OCI-LY7 (cell line): ENCODE measurements at places on chromosomes 12 and 14. TPM values are rescaled to one million over a fixed set of nuclear protein-coding genes. Genes with fewer than 3 reads are reported as not detected.

GRCh38 chr12:10563002-10563401 lies 50.4 kb downstream of the MAGOHB start:
- no peak for DNase-seq

Gene CISTR
- 1.3 and 3.2 TPM in 2 replicates for total RNA-seq

DNA sequence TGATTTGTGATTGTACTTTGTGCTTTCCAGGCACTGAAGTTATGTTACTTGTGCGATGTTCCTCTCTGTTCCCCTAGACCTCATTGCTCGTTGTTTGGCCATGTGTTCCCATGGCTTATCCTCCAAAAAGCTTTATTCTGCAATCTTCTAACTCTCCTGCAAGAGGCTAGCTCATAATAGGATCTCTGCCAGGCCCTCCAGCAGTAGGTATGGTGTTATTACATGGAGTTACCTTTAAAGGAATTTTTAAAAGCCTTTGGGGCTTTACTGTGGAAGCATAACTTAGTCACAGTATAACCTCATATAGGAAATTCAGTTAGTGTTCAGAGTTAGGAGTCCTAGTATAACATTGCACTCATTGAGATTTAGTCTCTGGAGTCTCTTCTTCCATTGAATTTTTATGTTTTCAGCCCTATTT lies 292.3 kb downstream of the RAD51B start:
- DNase-seq: no peak

GRCh38 chr12:75294336-75294735 lies 35.8 kb downstream of the CAPS2 start:
- DNase-seq: no peak

DNA sequence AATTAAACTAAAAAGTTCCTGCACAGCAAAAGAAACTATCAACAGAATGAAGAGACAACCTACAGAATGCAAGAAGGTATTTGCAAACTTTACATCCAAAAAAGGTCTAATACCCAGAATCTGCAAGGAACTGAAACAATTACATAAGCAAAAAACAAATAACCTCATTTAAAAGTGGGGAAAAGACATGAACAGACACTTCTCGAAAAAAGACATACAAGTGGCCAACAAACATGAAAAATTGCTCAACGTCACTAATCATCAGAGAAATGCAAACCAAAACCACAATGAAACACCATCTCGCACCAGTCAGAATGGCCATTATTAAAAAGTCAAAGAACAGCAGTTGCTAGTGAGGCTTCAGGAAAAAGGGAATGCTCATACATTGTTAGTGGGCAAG lies 15.2 kb downstream of the PDE6H start:
- no peak for DNase-seq

GRCh38 chr12:90229407-90230170 lies 521.0 kb upstream of the ATP2B1 start:
- no peak for DNase-seq

Gene GYS2
- not detected in 2 replicates for total RNA-seq

Gene HVCN1
- 4.5 and 4.9 TPM in 2 replicates for total RNA-seq

Gene RTN1
- total RNA-seq: not detected in 2 replicates

- DNase-seq: no peak
These were observed 33.3 kb downstream of the NT5DC3 start for GRCh38 chr12:103807561-103808238.

DNA sequence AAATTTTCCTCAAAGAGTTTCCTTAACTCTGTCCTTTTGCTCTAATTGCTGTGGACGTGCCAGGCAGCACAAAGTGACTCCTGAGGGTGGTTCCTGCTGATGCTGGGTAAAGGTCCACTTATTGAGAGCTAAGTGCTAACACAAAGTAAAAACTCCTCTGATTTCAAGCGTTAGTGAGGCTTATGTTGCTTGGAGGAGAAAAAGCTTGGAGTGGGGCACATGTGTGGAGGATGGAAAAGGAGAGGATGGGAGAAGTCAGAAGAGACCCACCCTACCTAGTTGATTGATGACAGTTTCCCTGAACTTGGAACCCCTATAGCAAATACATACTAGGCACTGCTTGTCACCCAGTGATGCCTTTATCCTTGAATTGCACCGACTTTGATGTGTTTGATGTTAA lies 10.1 kb upstream of the SLC11A2 start:
- DNase-seq: no peak

DNA sequence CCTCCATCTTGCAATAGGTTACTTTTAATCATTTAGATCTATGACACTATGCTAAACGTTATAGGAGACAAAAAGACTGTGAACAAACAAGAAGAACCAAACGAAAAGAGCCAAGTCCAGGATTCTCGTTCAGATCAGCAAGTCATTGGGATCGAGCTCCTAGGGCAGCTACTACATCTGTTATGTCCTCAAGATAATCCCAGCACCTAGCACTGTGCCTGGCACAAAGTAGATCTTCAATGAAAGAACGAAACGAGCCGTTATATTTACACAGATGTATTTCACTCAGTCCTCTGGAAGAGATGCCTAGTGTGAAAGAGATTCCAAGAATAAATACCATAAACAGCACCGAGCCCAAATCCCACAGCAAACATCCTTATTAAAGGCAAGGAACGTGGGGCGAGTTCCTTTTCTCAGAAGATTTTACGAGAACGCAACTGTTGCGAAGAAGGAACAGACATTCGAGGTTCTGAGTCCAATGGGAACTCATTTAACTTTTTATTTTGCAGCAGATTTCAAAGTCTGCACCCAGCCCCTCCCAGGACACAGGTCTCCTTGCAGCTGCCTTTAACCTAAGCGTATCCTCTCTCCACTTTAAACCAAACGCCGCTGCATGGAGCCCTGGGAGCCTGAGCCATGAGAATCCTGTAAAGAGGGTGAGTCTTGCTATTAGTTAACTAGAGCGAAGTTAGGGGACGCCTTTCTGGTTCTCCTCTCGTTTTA lies 544 bp upstream of the TDP1 start:
- no peak for DNase-seq

Gene OLR1
- total RNA-seq: not detected in 2 replicates

DNA sequence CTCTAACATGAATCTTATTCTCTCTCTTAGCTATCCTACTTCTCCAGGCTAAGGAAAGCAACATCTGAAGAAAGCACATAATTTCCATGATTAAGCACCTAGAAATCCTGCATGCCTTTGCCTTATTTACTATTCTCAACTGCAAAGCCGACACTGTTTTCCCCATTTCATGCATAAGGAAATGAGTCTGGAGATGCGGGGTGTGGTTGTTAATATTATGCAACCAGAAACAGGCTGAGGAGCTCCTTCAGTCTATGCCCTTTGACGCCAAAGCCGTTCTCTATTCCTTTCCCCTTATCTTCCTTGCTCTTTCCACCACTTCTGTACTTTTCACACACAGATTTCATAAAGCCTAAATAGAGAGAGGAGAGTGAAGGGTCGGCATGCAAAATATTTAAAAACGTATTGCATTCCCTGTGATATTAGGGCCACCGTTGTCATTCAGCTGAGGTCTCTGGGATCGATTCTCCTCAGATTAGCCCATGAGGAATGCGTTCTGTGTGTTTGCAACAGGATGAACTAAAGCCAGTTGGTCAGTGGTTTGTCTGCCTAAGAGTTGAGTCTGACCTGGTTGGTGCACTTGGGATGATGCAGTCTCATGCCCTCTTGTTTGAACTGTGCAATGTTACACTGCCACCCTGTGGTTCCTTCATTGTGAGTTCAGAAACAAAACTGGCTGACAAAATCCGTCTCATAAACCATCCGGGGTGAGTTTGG lies 53.1 kb upstream of the PLEKHG7 start:
- DNase-seq: peak; percentile 70

DNA sequence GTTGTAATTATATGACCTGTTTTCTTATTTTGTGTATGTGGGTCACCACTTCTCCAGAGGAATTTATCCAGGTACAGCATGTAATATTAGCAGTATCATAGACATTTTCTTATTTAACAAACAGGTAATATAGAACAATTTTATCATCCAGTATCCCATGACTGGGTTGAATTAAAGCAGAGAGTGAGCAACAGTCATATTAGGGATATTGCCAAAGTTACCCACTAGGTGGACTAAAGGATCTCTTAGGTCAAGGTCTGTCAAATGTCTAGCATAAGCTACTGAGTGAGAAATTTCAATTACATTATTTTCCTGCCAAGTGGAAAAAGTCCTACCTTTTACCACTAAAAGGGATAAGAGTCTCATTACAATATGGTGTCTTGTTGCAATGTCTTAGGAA lies 62.1 kb upstream of the TRIM9 start:
- peak; percentile 15 for DNase-seq

GRCh38 chr12:82896979-82897378 lies 210.3 kb downstream of the TMTC2 start:
- DNase-seq: no peak

DNA sequence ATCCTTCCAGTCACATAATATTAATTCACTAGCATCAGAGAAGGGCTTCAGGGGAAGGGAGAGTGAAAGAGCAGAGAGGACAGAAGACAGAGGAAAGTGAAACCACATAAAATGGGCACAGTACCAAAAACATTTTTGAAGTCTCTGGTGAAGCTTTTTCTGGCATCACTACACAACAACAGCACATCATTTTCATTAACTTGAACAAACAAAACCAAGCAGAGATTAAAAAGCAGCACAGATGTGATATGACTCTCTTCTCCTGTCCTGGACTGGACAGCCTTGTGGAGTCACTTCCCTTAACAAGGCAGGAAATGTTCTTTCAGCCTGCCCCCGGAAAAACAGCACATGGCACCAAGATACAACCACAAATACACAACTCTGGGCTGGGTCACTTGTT lies 112.0 kb downstream of the TSPAN8 start:
- no peak for DNase-seq

GRCh38 chr12:19129486-19130223 lies at the start of gene PLEKHA5:
TSS of gene PLEKHA5 (plus strand) at chr12:19129733. CDS start at chr12:19129800, 67 bp downstream.
- DNase-seq: no peak

Gene DDX11
- total RNA-seq: 262 and 315 TPM in 2 replicates

GRCh38 chr12:67220065-67220464 lies 49.1 kb upstream of the CAND1 start:
- no peak for DNase-seq

DNA sequence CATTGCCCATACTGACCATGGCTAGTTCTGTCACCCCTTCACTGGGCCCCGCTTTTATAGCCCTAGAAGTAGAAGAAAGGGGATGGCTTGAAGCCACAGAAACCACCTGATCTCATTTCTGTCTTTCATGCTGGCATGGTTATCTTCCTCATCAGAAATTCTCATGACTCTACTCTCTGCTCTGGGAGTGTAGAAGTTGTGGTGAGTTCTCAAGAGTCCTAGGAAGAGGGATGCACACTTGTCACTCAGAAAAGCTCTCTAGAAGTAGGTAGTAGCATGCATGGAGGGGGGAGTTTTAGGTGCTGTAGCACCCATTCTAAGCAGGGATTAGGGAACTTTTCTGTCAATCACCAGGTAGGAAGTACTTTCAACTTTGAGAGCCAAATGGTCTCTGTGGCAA lies 6.1 kb upstream of the CMA1 start:
- no peak for DNase-seq

- DNase-seq: no peak
These were observed 108.5 kb downstream of the SCARB1 start for GRCh38 chr12:124754949-124755800.

Gene MUCL1
- total RNA-seq: not detected in 2 replicates

DNA sequence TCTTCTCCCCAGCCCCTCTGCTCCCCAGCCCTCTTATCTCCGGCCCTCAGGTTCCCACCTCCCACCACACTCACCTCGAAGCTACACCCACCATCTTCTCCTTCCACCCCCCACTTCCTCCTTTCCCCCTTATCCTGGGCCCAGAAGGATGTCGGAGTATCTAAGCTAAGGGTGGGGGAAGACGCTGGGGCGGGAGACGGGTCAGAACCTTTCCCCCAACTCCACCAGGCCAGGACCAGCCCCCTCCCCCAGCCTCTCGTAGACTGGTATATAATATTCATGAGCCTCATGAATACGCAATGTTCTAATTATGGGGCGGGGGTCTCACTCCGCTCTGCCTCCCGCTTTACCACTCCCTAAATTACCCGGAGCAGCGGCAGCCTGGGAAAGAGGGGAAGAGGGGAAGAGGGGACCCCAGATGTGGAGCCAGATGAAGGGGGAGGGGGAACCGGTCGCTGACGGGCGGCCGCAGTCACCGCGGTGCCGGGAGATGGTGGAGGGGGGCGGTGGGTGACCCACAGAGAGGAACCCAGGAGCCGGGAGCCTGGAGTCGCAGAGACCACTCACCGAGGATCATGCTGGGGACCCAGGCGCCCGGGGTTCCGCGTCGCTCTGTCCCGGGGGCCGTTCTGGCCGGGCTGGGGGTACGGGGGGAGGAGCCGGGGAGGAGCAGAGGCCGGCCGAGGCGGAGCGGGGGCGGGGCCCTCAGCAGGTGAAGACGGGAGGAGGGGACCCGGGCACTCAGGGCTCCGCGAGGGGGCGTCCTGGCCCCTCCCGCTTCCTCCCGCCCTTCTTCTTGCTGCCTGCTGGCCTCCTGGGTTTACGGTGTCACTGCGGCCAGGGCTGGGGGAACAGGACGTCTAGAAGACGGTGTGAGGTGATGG lies 6.4 kb upstream of the ZNF385A start:
- peak; percentile 84 for DNase-seq

GRCh38 chr14:55381561-55381960 lies 30.1 kb downstream of the ATG14 start:
- no peak for DNase-seq

Gene KRT85
- total RNA-seq: not detected in 2 replicates

GRCh38 chr12:131639270-131639940 lies 71.5 kb upstream of the SFSWAP start:
- DNase-seq: no peak

DNA sequence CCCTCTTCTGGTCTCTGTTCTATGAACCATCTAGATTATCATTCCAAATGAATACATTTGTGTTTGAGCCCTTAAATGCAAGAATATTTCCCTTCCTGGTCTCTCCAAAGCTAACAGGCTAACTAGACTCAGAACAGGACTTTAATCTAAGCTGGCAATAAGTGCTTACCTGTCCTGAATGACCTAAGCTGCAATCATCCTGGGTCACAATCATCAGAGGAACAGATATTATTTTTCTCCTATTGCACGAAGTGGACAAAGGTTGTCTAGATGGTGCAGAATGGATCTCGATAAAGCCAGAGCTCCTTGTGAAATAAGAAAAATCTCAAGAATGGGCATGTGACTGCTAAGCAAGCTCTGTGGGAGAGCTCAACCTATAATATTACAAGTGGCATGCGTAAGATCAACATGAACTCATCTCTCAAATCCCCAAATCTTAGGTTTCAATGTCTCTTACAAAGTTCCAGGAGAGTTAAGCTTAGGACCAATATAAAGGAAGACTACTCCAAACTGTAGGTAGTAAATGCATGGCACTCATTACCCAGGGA lies 10.6 kb upstream of the NUMB start:
- DNase-seq: no peak

DNA sequence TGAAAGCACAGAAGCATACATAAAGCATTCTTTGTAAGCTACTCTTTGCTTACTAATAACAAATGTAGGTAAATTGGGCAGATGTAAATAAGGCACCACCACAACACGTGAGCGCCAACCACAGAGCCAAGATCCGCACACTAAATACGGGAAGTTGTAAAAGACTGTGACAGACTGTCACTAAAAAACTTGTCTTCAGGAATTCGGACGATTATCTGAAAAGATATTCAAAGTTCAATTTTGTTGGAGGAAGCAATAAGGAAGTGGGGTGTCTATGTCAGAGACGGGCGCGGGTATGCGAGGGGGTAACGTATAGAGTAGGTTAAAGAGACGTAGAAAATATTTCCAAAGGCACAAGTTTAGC lies 1.5 kb upstream of the HSP90B1 start:
- DNase-seq: peak; percentile 74

Gene ASB2
- 16.1 and 23.6 TPM in 2 replicates for total RNA-seq

Gene LRTM2
- not detected in 2 replicates for total RNA-seq

GRCh38 chr14:105533391-105533790 lies 7.0 kb downstream of the TMEM121 start:
- DNase-seq: no peak

GRCh38 chr12:108169708-108170107 lies 40.6 kb downstream of the WSCD2 start:
- no peak for DNase-seq
